ENCODE measurements at places on chromosomes 1 and 21. TPM values are rescaled to one million over a fixed set of nuclear protein-coding genes. Genes with fewer than 3 reads are reported as not detected.

- no peak for ATAC-seq
Observed at GRCh38 chr21:43812957-43813655, 23.7 kb downstream of the RRP1 start.

DNA sequence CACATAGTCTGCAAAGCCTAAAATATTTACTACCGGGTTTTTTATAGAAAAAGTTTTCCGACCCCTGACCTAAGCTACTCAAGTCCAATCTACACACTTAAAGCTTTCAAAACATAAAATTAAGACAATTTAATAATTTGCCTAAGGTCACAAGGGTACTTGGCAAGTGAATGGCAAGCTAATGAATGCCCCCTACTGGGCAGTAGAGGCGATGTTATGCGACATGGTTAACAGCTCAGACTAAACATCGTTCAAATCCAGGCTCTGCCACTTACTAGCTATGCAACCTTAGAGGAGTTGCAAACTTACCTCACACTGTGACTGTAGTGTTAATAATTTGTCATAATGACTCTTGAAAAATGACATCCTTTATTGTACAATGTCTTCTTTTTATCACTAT is 317.2 kb upstream of the NFIA start:
- no peak for ATAC-seq

DNA sequence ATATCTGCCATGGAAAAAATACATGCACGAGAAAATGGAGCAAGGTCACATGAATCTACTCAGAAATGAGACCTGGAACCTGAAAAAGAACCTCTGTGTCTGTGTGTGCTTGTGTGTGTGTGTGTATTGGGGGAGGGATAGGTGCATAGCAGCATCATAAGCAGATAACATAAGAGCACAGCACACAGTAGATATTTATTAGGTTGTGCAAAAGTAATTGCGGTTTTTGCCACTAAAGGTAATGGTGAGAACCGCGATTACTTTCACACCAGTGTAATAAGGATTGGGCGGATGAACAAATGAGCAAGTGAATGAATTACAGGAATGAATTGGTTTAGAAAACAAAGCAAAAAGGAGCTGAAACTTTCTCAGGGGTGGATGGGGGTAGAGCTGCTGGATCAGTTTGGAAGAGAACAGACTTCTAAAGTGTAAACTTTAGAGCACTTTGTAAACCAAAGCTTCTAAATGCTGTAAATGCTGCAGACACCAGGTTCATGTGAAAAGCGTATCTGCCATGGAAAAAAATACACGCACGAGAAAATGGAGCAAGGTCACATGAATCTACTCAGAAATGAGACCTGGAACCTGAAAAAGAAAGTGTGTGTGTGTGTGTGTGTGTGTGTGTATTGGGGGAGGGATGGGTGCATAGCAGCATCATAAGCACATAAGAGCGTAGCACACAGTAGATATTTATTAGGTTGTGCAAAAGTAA is 156.9 kb downstream of the TOMM20 start:
- no peak for ATAC-seq

DNA sequence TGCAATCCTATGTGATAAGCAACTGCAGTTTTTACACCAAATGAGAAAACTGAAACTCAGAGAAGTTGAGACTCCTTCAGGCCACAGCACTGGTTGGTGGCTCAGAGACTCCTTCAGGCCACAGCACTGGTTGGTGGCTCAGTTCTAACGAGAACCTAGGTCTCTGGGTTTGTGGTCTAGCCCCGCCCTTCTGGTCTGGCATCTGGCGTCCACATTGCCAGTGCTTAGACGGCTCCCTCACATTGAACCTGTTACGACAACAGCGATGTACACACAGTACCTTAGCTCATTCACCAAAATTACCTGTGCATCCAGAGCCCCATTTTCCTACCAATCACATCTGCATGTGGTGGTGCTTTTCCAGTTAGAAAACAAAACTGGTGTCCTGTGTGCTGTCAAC is 66.1 kb downstream of the NID1 start:
- ATAC-seq = peak; percentile 15

DNA sequence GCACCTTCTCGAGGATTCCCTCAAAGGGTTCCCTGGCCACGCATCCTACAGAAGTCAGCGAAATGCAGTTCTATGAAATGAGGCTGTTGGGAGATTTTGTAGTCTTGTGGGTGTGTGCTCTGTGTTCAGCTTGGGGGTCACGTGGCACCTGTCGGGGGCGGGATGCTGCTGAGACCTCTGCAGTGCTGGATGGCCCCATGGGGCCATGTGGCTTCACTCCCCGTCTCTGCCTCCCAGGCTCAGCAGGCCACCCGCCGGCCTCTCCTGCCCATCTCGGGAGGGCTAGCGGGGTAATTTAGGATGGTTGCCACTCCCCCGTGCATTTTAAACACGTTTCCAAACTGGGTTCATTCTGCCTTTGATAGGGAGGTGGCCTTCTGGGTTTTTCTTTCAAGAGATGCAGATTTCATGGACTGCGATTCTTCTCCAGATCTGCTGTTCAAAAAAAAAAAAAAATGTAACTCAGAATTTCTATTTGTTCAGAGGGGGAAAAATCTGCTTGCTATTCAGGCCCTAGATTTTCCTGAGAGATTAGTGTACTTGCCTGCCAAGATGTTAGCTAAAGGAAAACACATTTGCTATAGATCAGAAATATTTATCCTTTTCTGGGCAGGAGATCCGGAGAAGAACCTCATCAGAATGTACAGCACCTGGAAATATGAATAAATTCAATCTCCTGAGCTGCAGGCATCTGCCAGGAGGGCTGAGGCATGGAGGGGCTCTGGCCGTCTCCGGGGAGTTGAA is 277.2 kb upstream of the VAMP3 start:
- ATAC-seq = no peak

DNA sequence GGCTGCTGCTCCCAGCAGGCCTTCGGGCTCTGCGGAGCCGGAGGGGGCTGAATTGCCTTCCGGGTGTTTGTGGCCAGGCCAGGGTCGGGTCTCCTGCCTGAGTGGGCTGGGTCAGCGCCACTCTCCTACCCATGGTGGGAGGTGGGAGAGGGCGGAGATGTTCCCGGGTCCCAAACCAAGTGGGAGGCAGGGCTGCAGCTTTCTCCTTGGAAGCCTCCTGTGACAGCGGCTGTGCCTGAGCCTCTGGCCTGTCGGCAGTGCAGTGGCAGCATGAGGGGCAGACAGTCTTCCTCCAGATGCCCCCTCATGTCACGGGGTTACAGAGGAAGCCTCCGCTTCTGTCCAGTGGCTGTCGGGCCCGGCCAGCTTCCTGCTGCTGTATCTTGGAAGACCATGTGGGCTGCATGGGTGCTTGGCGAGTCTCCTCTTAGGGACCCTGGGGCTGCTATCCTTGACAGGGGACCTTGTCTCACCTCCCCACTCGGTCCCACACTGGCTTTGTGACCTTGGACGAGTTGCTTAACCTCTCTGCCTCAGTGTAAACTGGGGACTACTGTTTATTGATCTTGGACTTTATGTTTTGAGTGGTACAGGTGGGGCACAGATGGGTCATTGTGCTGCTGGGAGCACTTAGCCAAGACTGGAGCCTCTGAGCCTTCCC is 4.3 kb downstream of the SKI start:
- no peak for ATAC-seq

DNA sequence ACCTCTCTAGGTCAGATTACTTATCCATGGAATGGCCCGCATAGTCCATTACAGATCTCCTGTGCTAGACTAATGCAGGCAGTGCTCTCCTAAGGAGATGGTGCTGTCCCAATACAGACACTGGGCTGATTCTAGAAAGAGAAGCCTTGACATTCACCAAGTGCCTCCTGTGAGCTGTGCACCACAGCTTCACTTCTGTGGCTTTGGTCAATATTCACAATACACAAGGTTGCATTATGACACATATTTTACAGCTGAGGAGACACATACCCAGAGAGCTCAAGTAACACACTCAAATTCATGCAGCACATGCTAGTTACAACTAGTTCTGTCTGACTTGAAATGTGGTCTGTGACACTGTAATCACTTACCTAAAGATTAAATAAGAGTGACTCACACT is 59.4 kb upstream of the LRRC8B start:
- peak; percentile 97 for ATAC-seq

The EVA1C gene
- 23.8 TPM for total RNA-seq

GRCh38 chr1:18776777-18777176 is 82.7 kb downstream of the TAS1R2 start:
- no peak for ATAC-seq

DNA sequence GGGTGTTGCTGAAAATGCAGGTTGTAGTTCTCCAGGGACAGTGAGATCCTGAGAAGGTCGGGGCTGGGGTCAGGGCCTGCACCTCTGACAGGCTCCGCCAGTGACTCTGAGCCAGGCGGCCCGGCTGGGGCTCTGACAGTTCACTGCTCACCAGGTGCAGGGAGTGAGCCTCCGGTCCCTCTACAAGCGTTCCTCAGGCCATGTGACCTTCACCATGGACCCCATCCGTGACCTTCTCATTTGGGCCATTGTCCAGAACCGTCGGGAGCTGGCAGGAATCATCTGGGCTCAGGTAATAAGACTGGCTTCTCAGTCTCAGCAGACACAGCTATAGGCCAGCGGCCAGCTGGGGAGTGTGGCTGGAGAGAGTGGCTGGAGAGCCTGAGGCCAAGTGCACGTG is 41.8 kb downstream of the TRPM2 start:
- ATAC-seq = no peak

DNA sequence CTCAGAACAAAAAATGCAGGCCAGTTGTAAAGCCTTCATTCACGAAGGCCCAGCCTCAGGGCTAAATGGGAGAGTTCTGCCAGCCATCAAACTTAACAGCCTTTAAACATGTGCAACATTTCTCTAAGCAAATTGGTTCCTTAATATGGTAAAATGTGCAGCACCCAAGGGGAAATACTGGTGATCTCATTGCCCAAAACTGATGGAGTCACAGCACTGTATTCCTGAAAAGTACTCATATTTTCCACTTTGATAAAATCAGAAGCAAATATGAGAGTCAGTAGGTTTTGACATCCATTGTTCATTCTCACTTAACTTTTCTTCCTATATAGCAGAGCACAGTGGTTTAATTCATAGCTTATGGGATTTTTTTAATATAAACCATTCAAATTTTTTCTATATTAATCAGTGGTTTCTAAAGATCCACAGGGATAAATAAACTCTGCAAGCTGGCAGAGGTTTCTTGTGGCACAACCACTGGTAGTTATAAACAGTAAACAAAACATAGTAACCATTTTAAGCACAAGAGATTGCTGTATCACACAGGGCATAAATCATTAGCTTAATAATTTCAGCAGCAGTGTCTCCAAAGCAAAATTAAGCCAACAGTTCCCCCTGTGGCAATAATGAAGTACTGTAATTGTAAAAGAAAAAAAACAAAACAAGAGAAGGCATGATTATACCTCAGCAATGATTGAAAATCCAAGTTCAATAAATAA is 106.9 kb upstream of the LYPLAL1 start:
- no peak for ATAC-seq

The AGMAT gene
- total RNA-seq = 1.4 TPM

All from esophagus mucosa (tissue), 1 donor.